CD4-positive, alpha-beta T cell treated with Interleukin-6 for 4 hours (primary cell): ENCODE measurements at places on chromosomes 6 and 20.
A peak's percentile ranks its signal among the peaks of the same experiment; 100 is the strongest.

GRCh38 chr6:3396503-3397180 is 60.2 kb downstream of the SLC22A23 start:
- DNase-seq: no peak

DNA sequence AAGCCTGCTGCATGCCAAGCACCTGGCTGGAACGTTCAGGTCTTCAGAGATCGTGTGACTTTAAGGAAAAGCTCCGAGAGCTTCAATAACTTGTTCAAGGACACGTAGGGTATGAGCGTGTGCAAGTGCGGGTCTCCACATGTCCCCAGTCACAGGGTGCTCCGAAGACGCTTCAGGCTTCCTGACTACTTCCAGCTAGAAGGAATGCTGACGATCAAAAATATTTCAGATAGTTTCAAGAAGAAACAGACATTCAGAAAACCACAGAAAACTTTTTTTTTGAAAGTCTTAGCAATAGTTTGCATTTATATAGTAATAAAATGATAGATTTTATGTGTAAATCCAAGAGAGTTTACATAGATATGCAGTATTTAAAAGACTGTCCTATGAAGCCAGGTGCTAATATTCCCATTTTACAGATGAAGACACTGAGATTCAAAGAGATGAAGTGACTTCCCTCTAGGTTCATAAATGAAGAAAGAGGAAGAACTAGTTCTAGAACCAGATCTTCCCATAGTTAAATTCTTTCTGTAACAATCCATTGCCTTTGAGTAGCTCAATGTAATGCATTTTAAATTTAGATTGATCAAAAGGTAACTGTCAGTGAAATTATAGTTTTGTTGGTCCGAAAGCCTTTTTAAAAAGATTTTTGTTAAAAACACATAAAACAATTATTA is 247.6 kb downstream of the MYLK4 start:
- DNase-seq: no peak

DNA sequence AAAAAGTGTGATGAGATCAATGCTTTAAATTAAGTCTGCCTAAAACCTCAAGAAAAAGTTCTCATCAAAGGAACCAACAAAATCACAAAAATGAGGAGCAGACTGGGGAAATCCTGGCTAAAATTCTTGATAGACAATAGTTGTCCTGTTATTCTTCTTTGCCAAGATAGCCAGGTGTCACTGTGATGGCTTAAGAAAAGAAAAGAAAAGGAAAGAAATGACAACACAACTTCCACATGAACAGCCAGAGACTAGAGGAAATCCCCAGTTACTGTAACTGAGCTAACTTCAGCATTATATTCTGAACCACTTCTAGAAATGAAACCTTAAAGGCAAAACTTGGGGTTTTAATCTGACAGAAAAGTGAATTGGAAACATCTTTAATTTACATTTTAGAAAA is 129.6 kb downstream of the CD24 start:
- no peak for DNase-seq

GRCh38 chr6:107618672-107619071 is 128.8 kb downstream of the SOBP start:
- DNase-seq: peak; percentile 50

- no peak for DNase-seq
Measured at GRCh38 chr6:11815231-11815630, 36.6 kb upstream of the ADTRP start.

DNA sequence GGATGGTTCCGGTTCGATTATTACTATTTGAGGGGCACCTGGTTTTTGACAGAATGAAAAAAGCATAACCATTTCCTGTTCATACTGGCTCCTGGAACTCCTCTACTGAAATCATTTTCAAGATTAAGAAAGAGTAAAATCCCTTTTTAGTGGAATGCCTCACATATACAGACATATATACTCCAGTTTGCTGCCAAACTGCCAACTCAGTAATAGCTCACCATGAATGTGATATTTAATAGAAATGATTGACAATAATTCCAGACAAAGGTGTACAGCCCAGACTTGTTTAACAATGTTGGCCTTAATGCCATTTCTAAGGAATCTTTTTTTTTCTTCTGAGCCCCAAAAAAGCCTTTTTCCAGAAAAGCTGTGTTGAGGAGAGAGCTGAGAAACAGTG is 93.1 kb downstream of the JAG1 start:
- no peak for DNase-seq

- DNase-seq: no peak
Measured at GRCh38 chr20:44098657-44099056, 88.3 kb downstream of the JPH2 start.

DNA sequence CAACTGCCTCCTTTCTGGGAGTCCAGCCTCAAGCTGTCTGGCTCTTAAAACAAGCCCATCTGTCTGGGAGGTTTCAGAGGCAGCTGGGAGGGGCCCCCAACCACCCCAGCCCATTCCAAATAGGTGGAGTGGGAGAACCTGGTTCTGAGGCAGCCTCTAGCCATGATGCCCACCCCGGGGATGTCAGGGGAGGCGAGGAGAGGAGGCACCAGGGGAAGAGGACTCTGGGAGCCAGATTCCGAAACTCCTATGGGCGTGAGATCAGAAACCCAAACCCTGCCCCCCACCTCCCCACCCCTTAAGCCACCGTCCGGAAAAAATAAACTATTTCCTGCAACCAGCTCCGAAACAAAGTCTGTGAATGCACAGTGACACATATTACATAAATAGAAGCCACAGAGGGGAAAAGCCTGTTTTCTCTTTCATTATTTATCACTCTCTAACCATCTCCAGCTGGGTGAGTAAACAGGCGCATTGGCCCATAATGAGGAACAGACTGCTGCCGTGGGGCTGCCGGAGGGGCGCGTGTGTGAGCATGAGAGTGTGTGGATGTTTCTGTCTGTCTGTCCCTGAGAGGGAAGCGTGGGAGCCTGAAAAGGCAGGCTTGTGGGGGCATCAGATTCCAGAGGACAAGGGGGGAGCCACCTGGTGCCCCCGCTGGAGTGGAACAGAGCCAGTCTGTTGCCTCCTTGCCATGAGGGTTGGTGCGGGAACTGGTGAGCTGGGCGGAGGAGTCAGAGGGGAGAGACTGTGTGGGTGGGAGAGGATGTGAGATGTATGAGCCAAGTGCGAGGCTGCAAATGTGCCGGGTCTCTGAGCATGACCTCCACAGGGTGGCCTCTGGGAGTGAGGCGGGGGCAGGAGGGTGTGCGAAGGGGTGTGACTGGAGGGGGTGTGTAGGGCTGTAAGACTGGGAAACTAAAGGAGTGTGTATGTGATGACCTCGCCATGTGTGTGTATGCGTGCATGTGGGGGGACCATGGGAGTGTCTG is 14.3 kb upstream of the FOXP4 start:
- peak; percentile 55 for DNase-seq

DNA sequence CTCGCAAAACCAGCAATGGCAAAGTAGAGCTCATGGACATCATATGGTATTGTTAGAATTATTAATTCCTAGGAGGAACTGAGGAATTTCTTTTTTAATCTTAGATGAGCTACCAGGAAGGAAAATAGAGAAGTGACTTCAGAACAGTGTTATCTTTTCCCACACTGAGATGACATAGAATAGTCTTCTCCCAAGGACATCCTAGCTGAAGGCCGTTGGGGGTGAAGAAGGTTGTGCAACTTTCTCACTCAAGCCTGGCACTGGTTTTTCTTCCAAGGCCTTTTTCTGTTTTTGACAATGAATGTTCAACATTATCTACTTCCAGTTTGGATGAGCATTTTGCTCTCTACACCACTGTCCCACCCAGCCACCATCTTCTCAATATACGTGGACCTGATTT is 35.8 kb upstream of the MAS1 start:
- DNase-seq: no peak

GRCh38 chr20:21356386-21356785 is 40.9 kb downstream of the NKX2-4 start:
- no peak for DNase-seq

- no peak for DNase-seq
Measured at GRCh38 chr6:27837625-27838057, 74.6 kb downstream of the OR2B2 start.

DNA sequence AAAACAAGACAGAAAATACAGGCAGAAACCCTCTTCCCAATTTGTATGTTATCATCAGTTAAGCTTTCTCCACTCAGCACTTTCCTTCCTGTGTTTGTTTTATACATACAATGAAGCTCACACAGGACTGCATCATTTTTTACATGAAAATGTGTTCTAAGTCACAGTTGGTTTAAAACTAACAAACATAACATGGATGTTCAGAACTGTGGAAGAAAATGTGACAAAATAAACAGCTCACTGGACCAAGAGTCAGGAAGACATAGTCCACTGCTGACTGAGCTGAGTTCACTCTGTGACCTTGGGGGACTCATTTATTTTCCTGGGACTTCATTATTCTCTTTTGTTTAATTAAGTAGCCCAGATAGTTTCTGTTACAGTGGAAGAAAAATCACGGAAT is 331.5 kb downstream of the SYNE1 start:
- DNase-seq: no peak

GRCh38 chr6:35359744-35360348 is 17.5 kb downstream of the PPARD start:
- DNase-seq: no peak

GRCh38 chr6:149766156-149766769 is 16.7 kb downstream of the PCMT1 start:
- DNase-seq: no peak

DNA sequence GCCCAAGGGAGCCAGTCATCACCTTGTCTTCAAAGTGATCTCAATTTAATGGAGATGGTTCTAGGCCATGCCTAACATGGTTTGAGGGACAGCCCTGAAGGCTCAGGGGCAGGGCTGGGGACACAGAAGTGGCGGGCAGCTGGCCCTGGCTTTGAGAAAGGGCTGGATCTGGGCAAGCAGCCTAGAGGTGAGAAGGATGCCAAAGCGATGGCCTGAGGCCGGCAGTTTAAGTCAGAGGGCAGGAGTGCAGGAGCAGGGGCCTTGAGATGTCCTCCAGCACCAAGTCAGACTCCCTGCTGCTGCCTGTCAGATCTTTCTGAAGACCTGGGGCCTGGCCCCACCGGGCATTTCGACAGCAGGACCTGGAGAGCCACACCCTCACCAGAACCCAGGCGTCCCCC is 28.4 kb upstream of the APMAP start:
- DNase-seq: no peak

- DNase-seq: no peak
Measured at GRCh38 chr6:98633886-98634285, 200.5 kb upstream of the POU3F2 start.

DNA sequence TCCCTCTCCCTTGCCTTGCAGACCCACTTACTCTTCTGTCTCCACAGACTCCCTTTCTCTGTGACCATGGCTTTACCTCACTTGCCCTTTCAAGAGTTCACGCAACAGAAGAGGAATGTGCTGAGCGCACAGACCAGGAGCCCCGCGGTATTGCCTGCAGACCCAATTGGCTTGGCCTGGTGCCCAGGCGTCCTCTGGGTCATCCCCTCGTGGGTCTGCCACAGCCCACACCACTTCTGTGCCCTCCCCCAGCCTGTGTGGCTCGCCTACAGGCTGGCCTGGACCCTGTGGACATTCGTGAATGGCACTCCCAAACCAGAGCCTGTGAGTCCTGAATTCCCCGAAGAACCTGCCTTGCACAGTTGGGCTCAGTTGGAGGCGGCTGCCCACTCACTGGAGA is 15.3 kb upstream of the NINL start:
- no peak for DNase-seq

DNA sequence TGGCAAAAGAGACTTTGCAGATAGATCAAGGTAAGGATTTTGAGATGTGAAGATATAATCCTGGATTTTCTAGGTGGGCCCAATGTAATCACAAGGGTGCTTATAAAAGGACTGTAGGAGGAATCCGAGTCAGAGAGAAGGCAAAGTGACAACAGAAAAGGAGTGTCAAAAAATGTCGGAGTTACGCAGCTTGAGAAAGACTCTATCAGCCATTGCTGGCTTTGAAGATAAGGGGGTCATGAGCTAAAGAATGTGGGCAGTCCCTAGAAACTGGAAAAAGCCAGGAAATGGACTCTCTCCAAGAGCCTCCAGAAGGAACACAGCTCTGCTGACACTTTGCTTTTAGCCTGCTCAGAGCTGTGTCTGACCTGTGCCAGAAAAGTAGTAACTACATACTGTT is 8.7 kb upstream of the RWDD1 start:
- DNase-seq: no peak

GRCh38 chr20:1396702-1397101 is 3.8 kb upstream of the FKBP1A start:
- DNase-seq: no peak

DNA sequence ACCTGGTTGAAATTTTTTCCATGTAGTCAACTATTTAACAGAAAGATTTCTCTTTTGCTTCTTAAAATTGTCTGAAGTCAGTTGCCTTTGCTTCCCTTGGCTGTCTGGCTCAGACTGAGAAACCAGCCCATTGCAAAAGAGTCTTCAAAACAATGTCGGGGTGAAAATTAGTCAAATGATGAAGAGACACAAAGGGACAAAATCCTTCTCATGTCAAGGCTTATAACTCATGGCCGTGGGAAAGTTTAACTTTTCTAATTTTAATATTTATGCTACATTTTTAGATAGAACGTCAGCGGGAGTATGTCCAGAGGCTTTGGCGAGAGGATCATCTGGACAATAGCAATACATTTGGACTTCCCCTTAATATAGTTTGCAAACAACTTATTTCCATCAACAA is 127.2 kb downstream of the CD164 start:
- DNase-seq: no peak

- no peak for DNase-seq
Measured at GRCh38 chr6:170018422-170018935, 267.1 kb downstream of the ERMARD start.

DNA sequence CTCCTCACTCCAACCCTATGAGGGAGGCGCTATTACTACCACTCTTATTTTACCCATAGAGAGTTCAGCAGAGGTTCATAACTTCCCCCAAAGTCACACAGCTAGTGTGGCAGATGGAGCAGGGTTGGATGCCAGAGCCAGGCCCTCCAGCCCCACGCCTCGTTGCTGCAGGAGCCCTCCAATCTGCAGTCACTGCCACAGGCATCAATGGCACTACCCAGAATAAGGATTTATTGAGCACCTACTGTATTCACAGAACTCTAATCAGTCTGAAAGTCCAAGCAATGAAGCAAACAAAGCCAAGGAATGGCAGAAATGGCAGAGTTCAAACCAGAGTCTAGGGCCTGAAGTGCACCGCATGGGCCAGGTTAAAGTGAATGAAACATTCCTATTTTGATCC is 144.9 kb downstream of the LPA start:
- no peak for DNase-seq

DNA sequence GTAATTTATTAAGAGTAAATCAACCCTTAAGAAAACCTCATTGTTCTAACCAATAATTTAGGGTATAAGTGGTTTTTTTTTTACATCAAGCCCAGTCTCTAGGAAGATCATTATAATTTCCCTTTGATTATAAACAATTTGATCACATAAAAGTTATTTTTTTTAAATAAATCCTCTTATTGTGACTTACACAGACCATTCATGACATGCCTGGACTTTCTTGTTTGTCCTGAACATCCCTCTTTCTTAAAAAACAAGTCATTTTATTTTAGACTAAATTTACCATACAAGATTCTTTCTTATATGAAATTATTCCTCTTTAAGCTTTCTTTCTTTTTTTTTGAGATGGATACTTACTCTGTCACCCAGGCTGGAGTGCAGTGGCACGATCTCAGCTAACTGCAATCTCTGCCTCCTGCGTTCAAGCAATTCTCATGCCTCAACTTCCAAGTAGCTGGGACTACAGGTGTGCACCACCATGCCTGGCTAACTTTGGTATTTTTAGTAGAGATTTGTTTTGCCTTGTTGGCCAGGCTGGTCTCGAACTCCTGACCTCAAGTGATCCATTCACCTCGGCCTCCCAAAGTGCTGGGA is 53.6 kb upstream of the AGPAT4 start:
- DNase-seq: no peak
